GM23248 (cell line): ENCODE measurements at places on chromosomes 11 and 22.

DNA sequence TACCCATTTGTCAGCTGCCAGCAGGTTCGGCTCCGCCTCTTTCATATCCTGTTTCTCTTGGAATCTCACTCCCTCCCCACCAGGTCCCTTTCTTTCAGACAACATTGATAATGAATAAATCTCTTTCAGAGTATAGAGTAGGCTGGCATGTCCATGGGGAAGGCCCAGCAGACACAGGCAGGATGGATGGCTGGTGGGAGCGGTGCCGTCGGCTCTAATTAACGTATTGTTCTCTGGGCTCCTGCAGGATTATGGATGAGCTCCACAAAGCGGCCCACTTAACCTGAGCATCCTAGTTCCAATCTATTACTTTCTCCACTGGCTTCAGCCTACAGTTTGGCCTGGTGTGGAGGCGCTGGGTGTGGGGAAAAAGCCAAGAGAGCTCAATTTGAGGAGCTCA lies 588.0 kb downstream of the BUD13 start:
- no peak for DNase-seq

DNA sequence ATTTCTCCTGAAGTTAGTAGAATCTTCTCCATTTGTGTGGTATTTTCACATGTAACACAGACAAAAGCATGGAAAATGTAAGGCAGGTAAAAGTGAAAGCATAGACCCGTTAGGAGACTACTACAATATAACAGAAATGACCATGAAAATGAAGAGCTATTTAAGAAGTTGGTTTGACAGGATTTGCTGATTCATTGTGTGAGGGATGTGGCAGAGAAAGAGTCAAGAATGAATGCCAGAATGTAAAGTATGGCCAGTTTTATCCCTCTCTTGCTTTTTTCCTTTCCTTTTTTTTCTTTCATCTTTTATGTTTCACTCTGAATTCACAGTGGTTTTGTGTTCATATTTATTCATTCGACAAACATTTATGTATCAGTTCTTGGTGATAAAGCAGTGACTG lies 115.9 kb downstream of the ARFGAP2 start:
- peak; percentile 37 for DNase-seq

DNA sequence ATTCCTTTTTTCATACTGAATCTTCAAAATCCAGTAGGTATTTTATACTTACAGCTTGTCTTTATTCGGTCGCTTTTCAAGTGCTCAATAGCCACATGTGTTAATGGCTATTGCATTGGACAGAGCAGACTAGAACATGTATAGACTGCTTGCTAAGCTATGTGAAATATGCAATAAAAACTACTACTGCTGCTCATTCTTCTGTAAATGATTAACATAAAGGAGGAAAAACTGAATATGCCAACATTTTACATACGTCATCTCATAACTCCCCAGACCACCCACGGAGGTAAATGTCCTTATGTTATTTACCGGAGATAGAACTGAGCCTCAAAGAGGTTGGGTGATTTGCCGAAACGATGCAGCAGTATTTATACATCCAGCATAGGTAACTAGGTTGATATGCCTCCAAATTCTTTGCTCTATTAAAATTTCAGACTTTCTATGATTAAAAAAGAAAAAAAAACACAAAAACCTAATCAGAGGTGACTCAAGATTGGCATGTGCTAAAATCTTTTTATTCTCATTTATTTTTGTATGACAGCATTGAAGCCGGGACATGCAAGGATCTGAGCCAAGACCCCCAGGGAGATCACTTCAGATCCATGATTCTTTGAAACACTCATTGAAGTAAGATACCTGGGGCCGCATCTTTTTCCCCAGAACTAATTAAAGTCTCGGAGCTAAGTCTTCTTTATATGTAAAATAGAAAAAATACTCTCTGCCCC lies 78.5 kb upstream of the OR5AK2 start:
- DNase-seq = no peak

GRCh38 chr22:36235585-36235984 lies 3.7 kb downstream of the APOL2 start:
- DNase-seq = no peak

- DNase-seq = no peak
Measured at GRCh38 chr11:47225552-47226400, 11.0 kb downstream of the DDB2 start.

DNA sequence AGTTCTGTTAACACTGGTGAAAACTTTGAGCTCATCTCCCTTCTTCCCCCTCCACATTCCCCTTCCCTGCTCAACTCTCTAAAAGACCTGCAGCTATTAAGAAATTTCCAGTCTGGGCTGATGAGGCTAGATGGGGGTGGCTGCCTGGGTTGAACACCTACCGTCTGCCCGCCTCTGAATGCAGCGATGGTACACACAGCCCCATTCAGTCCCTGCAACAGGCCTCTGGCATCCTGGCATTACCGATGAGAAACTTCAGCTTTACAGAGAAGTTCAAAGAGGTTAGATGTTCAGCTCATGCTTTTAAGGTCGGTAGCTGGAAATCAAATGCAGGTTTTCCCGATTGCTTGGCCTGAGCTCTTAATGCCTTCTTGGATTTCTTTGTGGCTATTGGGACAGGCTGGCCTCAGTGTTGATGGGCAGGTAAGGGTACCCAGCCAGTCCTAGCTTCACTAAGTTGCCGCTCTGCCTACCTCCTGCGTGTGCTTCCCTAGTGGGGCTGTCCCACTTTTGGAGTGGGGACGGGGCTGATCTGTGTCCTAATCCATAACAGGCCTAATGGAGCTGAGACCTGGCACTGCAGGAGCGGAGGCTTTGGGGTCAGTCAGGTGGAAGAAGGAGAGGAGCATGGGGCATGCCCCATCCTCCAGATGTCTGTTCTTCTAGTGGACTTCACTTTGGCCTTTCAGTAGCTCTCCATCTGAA lies 49.1 kb downstream of the ZBTB16 start:
- DNase-seq = no peak

- DNase-seq = no peak
Measured at GRCh38 chr22:26597026-26597425, 7.1 kb upstream of the TPST2 start.

- DNase-seq = no peak
Measured at GRCh38 chr22:34761111-34761510, 304.8 kb upstream of the ISX start.

- DNase-seq = peak; percentile 14
Measured at GRCh38 chr11:63508009-63508408, 2.1 kb downstream of the LGALS12 start.
